Right atrium auricular region (tissue), 2 donors: ENCODE measurements at places on chromosomes 4 and X. TPM values are rescaled to one million over a fixed set of nuclear protein-coding genes. Genes with fewer than 3 reads are reported as not detected.

- DNase-seq, result no peak
Measured at GRCh38 chr4:173091362-173091761, 77.2 kb upstream of the GALNT7 start.

DNA sequence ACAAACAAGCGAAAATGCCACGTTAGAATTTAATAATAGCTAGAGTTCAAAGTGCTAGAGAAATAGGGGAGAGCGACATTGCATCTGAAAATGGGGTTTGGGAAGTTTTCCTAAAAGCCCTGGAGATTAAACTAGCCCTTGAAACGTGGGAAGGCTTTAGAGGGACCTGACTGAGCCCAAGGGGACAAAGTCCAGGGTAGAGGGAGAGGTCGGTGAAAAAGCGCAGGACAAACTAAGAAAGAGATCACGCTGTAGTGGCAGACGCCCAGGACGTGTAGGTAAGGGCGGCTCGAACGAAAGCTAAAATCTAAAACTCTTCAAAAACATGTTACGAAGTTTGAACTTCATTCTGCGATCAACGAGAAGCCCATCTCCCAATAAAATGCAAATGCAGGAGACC lies 1.1 kb upstream of the ATP11C start:
- DNase-seq, result no peak

DNA sequence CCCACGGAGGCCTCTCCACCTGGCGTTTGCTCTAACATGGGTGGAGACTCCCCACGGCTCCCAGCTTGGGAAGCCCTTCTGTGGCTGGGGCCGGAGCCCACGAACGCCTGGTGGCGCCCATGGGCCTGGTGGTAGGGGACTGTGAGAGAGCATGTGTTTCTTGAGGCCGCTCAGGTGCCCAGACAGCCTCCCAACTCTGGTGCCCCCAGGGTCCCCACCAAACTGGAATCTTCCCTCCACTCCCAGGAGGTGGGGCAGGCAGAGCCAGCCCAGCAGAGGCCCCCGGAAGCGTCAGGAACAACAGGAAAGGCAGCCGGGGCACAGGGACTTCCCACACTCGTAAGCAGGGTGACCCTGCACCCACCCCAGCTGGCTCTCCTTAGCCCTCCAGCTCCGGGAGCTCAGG lies 33.3 kb upstream of the FGFR3 start:
- DNase-seq, result no peak

DNA sequence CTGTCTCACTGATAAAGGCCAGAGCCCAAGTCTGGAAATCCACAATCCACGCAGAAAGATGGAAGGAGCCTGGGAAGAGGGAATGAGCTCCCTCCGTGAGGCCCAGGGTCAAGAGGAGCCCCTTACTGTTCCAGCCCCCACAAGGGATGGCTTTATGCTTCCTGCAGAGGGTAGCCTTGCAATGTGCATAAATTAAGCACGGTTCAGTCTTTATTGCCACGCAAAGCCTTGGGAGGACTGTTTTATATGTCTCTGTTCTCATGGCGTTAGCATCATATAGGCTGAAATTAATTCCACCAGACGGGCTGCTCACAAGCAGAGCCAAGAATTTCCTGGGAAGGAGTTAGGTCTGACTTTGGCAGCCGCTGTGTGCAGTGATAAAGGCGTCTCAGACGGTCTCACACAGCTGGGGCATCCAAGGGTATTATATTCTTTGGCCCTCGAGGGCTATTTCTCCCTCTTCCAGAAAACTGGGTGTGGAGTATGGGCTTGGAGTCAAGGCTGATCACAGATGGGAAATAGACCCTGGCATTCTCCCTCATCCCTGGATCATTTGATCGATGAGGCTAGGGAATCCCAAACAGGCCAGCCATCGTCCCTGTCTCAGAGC lies 38.5 kb downstream of the CYTL1 start:
- no peak for DNase-seq

DNA sequence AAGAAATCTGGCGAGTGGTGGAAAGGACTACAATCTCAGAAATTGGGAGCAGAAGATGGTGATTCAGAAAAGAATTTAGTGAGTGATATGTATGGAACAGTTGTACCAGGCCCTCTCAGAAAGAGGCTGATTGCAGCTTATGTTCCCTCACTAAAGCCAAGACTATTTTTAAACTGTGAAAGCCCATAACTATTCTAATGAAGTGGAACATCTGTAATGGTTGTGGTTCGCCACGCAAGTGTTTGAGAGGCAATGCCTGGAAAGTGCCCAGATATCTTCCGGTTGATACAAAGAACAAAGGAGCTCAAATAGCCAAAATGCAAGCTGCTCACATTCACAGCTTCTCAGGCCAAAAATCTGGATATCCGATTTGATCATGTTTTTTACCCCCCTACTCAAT lies 1250.7 kb downstream of the RAPGEF2 start:
- no peak for DNase-seq

GRCh38 chr4:7924163-7924562 lies 15.5 kb downstream of the AFAP1 start:
- DNase-seq, result no peak

DNA sequence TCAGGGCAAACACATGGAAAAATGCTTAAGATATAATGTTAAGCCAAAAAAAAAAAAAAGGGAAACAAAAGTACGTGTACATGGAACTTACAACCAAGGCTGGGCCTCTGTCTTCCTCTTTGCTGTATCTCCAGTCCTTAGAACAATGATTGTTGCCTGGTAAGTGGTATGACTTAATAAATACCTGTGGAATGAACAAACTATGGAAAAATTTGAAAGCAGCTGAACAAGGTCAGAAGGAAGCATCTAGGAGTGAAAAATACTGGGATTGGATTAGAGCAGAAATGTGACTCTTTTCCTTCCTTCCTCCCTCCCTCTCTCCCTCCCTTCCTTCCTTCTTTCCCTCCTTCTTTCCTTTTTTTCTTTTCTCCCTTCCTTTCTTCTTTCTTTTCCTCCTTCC lies 54.2 kb upstream of the SMIM10 start:
- no peak for DNase-seq

DNA sequence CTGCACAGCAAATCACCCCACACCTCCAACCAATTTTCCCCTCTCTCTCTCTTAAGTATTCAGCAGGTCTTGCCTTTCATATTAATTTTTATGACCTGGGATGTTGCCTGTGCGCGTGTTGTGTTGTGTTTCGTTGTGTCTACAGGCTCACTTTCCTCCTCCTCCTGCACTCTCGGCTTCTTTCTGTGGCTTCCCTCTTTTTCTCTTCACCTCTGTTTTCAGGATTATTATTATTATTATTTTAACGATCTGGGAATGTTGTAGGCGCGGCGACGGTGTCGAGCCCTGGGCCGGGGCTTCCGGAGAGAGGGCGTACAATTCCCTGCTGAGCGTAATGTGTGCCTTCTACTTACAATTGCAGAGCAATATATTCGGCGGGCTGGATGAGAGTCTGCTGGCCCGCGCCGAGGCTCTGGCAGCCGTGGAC lies 826 bp downstream of the POU4F2 start:
- no peak for DNase-seq

DNA sequence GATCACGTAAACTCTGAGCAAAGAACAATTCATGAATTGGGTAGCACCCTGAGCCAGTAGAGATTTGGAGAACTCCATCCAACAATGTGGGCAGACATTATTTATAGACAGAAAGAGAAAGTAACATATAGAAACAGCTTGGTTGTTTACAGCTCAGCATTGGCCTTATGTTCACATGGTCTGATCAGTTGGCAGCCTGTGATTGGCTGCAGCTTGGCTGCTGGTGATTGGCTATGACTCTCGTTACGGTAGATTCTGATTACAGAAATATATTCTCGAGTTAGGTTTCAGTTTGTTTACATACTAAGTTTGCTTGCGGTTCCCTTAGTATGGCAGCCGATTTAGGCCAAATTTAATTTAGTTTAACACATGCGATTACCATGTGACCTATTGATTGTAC lies 663.4 kb downstream of the RAPGEF2 start:
- DNase-seq, result no peak

DNA sequence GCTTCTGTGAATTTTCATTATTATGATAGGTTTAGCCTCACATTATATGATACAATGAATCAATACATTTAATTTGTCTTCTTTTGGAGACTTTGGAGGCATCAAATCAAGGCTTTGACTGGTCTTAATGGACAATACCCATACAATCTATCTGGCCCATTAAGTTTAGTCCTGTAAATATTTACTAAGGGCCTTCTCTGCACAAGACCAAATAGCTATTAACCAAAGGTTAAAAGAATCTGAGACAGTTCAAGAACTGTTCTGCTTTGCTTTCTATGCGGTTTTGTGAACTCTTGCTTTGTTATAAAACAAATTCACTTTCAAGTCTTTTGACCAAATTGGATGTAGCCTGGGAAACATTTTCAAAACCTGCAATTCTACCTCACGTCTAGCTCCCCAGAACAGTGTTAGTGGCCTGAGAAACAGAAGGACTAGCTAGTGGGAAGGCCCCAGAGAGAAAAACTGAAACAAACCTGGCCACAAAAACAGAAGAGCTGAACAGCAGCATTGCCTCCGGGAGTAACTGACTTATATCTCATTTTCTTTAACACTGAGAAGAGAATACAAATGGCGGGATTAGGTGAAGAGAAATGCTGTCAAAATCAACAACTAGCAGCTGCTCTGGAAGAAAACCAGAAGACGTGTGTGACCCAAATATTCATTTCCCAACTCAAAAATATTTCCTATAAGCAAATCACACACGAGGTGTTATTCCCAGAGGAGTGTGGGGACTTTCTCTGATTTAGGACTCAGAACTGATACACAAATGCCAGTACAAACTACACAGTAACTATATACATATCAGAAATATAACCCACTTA lies 548 bp downstream of the TLR1 start:
- DNase-seq, result no peak

GRCh38 chr4:119233750-119234149 lies 21.2 kb downstream of the USP53 start:
- DNase-seq, result no peak

- no peak for DNase-seq
Measured at GRCh38 chr4:116343809-116344208, 741.6 kb downstream of the TRAM1L1 start.

DNA sequence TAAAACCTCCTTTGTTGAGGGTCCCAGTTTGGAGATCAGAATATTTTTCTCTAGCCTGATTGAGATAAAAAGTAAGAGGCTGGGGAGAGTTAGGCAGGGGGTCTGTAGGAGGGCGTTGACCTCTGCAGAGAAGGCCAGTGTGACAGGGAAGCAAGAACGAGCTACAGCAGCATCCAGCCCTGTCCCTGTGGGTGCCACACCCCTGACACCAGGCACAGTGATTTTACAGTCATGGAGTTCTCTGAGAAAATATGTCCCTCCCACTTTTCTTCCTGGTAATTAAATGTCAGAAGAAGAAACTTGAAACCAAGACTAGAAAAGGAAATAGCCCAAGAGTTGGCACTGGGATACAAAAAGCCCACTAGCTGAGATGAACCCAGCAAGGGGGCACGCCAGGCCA lies 25.0 kb upstream of the HELT start:
- no peak for DNase-seq

The SPANXB1 gene
- total RNA-seq, result not detected

The BEX1 gene
- 5.9 TPM for total RNA-seq

The WFS1 gene
- total RNA-seq, result 111 TPM

The DRD5 gene
- not detected for total RNA-seq

The MAGEA1 gene
- total RNA-seq, result not detected

The GPRASP2 gene
- total RNA-seq, result 14.8 TPM

The HSFX4 gene
- not detected for total RNA-seq
